Activated CD4-positive, alpha-beta T cell treated with anti-CD3 and anti-CD28 coated beads, Interleukin-2, amount 50 U/mL, for 4 hours (primary cell): ENCODE measurements at places on chromosomes 16 and 17.

- no peak for DNase-seq
Observed at GRCh38 chr16:77470851-77471250, 36.0 kb upstream of the ADAMTS18 start.

GRCh38 chr17:36942631-36943125 is 5.4 kb downstream of the LHX1 start:
- no peak for DNase-seq

- DNase-seq: no peak
Observed at GRCh38 chr17:29883497-29883896, 46.5 kb downstream of the SSH2 start.

DNA sequence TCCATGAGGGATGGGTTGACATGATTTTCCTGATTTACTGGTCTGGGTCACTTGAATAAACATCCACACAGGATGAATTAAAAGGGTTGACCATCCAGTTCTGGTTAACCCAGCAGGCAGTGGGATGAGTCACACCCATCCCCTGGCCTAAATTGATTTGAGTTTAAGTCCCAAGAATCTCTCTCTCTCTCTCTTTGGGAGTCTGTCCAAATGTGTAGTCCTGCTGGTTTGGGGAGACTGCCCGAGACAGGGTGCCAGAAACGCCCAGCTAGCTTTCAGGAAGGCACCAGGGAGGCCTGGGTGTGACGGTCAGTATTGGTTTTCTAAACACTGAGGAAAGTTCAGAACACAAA is 38.8 kb downstream of the SCPEP1 start:
- no peak for DNase-seq
